HEK293T (cell line): ENCODE measurements at places on chromosomes 1 and 21.
A peak's percentile ranks its signal among the peaks of the same experiment; 100 is the strongest.

GRCh38 chr21:31873696-31874599, 1.1 kb downstream of the HUNK start:
- DNase-seq = peak; percentile 80

DNA sequence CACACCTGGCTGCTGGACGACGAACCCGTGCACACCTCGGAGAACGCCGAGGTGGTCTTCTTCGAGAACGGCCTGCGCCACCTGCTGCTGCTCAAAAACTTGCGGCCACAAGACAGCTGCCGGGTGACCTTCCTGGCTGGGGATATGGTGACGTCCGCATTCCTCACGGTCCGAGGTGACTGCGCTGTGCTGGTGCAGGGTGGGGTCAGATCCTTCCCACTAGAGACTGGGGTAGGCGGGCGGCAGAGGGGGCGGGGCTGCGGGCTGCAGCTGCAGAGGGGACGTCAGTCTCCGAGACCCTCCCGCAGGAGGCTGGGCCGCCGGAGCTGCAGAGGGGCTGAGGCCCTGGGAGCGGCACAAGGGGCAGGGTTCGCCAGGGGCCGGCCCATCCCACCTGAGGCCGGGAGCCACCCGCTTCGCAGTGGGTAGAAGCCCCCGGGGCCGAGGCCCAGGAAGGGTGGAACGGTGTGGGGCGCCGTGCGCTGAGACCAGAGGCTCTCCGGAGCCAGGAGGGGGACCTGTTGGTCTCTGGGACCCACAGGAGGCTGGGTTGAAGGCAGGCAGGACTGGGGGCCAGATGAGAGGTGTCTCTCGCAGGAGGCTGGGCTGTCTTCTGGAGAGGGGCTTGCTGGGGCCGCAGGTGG, 90.6 kb downstream of the TRIM11 start:
- DNase-seq = no peak

DNA sequence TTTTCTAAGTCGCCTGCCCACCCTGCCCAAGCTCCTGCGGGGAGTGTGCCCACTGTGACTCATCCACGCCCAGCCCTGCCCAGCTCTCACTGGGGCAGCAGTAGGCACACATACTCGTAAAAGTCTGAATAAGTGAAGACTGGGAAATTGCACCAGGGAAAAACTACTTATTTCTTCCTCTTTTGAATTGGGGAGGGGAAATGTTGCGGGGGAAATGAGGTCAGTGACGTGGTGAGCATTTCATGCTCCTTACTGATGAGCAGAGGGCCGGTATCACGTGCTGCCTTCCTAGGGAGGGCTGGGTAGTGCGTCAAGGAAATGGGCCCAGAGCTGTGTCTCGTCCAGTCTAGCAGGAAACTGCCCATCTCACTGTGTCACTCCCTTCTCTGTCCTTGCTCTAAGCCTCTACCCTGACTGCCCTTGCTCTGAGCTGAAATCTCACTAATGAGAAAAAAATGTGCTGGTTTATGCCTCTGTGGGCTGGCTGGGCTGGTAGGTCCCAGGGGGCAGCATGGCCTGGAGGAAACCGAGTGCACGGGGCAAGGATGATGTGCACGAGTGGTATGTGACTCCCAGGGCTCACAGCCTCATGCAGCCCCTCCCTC, 13.5 kb upstream of the TNFRSF1B start:
- DNase-seq = no peak

- no peak for DNase-seq
Observed at GRCh38 chr1:81044708-81045107, 756.0 kb upstream of the ADGRL2 start.

GRCh38 chr1:202935844-202936243, 8.8 kb upstream of the KLHL12 start:
- no peak for DNase-seq

GRCh38 chr1:19504796-19505692, 19.7 kb upstream of the CAPZB start:
- DNase-seq = no peak

DNA sequence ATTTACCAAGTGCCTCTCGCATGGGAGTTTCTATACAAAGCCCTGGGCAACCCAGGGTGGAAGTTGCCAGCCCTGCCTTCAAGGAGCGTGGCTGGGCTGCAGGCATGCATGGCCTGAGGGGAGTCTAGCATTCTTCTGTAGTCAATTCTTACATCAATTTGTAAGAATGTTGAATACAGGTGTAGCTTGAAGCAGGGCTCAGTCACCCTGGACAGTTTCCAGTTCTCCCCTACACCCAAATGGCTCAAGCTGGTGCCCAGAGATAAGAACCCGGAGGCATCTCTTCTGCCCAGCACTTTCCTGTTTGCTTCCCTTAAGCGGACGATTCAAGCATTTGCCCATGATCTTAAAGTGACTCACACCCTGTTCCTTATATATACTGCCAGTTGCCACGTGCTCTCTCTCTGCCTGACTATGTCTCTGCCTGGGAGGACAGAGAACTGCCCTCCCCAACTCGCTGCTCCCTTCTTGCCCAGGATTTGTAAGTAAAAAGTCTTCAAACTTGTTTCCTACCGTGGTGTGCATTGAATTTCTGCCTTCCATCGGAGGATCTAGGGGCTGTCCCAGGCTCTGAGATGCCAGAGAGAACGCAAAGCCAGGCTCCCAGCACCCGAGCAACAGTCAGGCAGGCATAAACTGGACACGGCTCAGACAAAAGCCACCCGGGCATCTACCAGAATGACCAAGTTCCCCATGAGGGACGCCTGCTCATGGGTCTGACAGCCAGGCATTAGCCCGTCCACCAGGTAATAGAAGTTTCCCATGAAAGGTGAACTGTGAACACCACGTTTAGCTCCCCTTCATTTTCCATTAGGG, 50.9 kb upstream of the AJAP1 start:
- DNase-seq = no peak

GRCh38 chr21:44449473-44450363, 5.6 kb upstream of the LRRC3 start:
- DNase-seq = no peak

DNA sequence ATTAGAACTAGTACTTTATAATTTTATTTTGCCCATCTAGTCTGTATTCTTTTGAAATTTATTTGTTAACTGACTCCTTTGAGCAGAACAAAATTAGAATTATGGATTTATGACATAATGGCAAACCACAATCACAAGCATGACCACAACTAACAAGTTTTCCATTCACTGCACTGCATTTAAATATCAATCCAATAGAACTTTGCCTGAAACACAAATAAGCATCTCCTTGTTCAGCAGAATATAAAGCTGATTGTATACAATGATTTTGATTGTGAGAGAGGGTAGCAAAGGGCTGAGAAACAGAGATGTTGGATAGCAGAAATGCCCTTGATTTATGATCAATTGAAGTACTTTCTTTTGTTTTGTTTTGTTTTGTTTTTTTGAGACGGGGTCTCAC, 495.5 kb upstream of the RGS18 start:
- DNase-seq = no peak

- DNase-seq = no peak
Observed at GRCh38 chr1:164141797-164142196, 417.2 kb upstream of the PBX1 start.

GRCh38 chr1:48560116-48560515, 88.1 kb upstream of the SPATA6 start:
- no peak for DNase-seq

DNA sequence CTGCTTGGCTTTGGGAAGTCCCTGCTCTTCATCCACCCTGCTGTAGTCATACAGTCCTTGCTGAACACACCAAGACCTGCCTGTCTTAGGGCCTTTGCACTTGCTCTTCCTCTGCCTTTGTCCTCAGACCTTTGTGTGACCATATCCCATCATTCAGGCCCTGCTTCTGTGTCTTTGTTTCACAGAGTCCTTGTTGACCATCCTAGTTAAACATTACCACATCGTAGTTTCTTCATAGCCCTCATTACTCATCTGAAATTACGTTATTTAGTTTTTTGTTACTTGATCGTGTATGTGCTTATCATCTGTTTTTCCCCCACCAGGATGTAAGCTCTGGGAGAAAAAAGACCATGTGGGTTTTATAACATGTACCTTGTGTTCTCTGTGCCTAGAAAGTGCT, 18.3 kb upstream of the SPRR5 start:
- DNase-seq = no peak

DNA sequence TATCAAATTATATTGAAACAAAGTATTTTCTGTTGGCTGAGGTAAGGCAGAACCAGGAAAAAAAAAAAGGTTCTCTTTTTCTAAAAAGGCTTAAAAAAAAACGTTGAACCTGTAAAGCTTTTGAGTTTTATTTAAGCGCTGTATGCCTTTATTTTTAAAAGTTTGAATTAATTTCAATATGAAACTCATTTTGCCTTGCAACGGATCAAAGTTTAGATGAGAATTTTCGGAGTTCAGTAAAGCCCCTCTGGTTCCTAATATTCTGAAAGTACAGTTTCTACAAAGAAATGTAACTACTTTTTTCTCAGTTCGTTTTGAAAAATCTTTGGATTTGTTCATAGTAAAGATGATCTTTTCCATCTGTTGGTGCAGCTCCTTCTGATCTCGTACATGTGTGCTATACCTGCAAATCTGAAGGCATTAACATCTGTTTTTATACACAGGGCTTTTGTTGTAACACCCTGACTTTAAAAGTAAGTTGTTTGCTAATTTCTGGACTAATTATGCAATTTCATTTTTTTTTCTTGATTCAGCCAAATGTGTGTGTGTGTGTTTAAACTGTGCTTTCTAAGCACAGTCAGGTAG, 1.7 kb downstream of the ZBTB18 start:
- DNase-seq = no peak

DNA sequence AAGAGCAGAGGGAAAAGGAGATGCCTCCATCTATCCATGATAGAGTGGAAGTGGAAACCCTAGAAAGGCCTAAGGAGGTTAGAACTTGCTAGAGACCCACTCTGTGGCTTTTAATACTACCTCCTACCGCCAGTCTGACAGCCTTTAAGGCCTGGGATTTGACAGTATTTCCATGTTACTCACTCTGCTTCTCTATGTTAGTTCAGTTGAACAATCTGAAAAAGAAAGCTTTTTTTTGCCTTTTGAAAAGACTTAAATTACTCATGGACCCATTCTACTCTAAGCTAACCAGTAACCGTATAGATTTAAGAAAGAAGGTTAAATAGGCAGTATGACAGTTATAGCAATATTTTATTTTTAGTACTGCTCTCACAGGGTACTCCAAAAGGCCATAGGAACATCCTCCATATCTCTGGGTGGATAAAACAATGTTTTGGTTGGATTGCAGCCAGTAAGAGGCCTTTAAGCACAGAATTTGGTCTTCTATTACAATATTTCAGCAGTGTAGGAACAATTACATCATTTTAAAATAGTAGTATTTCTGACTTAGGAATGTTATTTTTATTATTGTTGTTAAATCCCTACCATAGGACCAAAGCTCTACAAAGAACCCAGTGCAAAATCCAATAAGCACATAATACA, 15.9 kb upstream of the GPR25 start:
- no peak for DNase-seq

DNA sequence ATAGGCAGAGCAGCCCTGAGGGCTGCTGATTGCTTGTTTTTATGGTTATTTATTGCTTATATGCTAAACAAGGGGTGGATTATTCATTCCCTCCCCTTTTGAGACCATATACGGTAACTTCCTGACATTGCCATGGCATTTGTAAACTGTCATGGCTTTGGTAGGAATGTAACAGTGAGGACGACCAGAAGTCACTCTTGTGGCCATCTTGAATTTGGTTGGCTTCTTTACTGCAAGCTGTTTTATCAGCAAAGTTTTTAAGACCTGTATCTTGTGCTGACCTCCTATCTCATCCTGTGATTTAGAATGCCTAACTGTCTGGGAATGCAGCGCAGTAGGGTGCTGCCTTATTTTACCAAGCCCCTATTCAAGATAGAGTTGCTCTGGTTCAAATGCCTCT, 531.8 kb upstream of the PRMT6 start:
- no peak for DNase-seq

- no peak for DNase-seq
Observed at GRCh38 chr1:193065954-193066353, 6.5 kb downstream of the RO60 start.

- no peak for DNase-seq
Observed at GRCh38 chr1:50796272-50796671, 163.8 kb downstream of the FAF1 start.

DNA sequence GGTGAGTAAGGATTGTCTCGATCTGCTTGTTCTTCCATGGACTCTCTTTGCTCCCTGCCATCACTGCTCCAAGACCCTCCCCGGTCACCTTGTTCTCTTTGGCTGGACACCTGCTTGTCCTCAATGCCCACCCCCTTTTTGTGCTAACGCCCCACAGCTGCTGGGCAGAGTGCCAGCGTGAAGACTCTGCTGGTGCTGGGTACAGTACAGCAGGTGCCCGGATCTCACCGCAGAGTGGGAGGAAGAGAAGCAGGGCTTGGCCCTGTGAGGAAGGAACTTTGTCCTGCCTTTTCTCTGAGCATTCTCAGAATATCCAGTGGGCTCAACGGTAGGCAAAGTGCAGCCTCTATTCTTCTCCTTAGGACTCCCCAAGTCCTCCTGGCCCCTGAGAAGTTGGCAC, 90.1 kb downstream of the PLXNA2 start:
- DNase-seq = no peak

GRCh38 chr1:156103521-156103947, 11.0 kb upstream of the LMNA start:
- no peak for DNase-seq

DNA sequence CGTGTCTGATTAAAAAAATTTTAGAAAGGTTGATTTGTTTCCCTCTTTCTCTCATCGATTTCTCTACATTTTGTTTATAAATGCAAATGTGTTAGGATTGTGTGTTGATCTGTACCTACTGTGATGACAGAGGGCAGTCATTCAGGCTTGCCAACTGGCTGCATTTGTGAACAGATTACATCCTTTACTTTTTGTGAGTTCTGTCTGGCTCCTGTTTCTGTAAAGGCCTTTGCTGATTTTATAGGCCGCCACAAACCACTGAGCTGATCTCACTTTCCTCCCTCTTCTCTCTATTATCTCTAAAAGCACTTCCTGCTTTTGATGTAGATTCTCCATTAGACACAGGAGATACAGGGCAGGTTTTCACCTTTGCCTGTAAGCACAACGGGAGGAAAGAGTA, 106.8 kb downstream of the ESRRG start:
- no peak for DNase-seq

DNA sequence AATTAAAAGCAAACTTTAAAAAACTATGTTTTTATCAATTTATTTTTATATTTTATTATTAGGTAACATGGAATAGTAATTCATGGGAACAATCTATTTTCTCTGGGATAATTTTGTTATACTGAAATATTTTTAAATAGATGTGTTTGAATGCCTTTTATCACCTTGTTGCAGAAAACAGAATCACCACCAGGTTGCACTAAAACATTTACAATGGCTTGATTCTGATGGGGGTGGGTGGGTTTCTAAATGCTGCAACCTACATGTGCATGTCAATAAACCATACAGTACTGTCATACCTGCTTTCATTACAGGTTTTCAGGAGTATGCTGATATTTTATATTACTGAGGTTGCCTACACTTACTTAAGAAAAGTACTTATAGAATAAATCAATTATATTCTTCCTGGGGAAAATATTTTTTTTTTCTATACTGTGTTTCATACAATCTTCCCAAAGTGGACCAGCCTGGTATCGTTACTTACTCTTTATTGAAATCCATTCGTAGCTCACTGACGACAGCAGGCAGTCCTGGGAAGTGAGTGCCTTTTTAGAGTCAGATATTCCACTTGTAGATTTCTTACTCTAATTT, 132.8 kb downstream of the PTPRC start:
- peak; percentile 64 for DNase-seq
